EL (cell line): ENCODE measurements at places on chromosomes 7 and 10.

DNA sequence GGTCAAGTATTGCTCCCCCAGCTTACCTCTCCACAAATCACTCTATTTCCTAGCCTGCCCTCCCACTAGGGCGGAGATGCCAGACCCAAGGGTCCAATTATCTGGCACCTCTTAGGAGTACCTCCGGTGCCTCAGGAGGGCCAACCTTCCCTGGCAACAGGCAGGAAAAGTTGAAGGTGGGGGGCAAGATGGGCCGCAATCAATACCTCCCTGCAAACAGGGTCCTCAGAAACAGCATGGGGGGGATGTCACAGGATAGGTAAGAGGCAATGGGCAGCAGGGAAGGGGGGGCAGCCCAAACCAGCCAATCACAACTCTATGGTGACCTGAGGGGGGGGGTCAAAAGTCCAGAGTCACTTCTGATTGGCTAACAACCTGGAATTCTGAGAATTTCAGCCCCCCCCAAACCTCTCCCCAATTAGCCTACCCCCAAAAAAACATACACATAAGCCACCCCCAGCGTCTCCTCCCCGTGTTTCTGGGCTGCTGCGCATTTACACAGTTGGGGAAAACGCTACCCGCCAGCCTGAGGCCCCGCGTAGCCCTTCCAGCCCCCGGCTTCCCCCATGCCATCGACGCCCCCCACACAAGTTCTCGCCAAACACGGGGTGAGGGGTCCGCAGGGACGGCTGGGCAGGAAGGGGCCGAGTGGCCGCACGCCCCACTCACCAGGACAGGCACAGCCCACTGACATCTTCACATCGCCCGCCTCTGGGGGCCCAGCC is 589 bp downstream of the LDB1 start:
- peak; percentile 85 for DNase-seq

- peak; percentile 3 for DNase-seq
These were observed 6.5 kb upstream of the SSBP1 start for GRCh38 chr7:141731476-141732149.

DNA sequence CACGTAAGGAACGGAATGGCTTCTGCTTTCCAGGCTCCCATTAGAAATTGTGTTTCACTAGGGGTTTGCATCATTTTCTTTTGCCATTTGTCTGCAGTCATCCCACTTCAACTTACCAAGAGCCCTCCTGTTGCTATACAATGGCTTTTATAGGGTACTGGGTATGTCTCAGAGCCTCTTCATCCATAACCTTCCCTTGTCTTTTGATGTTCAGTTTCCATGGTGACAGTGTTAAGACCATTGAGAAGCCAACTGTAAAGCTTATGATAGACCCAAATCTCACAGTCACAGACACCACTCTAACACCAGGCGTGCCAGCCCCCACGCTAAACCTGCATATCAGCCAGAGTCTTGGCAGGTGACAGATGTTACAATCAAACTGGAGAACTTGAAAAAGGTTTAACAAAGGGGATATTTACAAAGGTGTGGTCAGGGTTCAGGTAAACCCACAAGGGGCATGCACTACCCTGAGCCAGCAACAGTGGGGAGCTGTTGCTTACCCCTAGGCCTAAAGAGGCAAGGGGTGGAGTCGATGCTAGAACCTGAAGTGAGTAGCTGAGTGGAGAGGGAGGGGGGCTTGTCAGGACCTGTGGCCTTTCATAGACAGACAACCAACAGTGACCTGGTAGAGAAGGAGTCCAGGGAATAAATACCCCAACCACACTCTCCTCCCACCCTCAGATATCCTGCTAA is 53.2 kb upstream of the ABLIM1 start:
- DNase-seq = no peak

DNA sequence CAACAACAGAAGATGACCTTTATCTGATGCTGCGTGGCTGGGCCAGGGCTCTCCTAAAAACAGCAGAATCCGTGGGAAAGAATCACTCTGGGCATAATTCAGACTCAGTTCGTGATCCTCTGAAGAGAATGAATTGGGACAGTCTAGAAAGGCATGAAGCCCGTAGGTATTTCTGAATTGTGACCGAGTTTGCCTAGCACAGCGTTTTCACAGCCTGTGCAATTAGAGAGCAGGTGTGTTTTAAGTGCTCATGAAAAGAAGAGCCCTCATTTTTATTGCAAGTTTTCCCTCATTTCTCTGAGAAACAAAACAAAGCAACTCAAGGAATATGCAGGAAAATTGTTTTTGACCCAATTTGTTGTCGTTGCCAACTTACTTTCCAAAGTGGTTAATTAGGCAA is 366.2 kb downstream of the WDR11 start:
- DNase-seq = no peak

DNA sequence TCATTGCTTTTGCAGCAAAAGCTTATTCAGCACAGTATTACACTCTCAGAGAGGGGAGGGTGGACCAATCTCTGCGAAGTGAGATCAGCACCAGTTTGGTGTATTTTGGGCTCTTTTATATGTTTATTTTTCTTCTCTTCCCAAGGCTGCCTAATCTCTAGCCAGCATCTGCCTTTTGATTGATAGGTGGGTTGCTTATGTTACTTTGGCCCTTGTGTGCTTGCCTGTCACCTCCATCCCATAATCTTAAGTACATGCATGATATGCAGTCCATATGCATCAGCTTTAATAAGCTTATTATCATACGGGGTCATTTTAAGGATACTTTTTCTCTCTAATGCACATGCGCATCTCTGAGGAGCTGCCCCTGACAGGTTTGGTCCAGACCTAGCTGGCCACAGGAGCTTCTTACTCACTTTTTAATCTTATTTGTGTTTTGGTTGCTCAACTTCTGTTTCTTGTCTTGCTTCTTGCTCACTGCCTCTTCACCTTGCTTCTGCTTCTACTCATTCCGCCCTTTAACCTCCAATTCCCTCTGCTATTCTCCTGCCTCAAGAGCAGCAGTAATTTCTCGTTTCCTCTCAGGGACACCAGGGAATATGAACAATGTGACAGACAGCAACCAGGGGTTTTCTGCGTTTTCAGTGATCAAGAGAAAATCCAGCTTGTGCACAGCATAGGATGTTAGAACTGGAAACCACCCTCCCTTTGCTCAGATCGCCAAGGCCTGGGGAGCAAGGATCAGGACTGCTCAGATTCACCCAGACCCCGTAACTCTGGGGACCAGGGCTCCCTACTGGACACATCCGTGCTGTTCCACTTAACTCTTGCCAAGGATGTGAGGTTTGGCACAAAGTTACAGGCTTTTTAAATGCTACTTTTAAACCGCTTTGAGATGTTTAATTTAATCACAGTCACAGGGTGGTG is 10.0 kb downstream of the RGR start:
- DNase-seq = no peak

GRCh38 chr10:131701131-131701947 is 199.5 kb upstream of the PPP2R2D start:
- no peak for DNase-seq

- no peak for DNase-seq
These were observed 56.8 kb downstream of the TNS3 start for GRCh38 chr7:47525066-47525623.

DNA sequence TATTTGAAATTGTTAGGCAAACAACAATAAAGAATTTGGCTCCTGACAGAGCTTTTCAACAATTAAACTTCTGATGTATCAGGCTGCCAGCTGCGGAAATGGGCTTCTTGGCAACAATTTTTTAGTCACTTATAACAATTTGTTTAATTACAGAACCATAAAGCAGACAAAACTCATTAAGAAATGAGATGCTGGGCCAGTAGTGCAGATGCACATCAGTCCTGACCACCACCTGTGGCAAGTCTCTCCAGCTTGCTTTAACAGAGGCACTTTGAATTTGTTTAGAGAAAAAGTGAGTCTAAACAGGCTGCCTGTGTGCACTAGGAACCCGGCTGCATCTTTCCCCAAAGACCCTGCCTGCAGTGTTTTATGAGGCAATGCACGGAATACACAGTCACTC is 1124.4 kb downstream of the NXPH1 start:
- DNase-seq = no peak

GRCh38 chr10:650441-650851 is 39.0 kb downstream of the DIP2C start:
- DNase-seq = no peak

- peak; percentile 44 for DNase-seq
These were observed 96.6 kb downstream of the MKLN1 start for GRCh38 chr7:131424219-131424822.

GRCh38 chr10:51706225-51706624 is 6.8 kb upstream of the CSTF2T start:
- DNase-seq = no peak
